ENCODE measurements at places on chromosomes 6 and 20. TPM values are rescaled to one million over a fixed set of nuclear protein-coding genes. Genes with fewer than 3 reads are reported as not detected.
A peak's percentile ranks its signal among the peaks of the same experiment; 100 is the strongest.

- DNase-seq = no peak
- H3K27ac ChIP-seq = no peak overlapping the region
- H3K27me3 ChIP-seq = no peaks in the 10 kb centered on the region
- H3K4me1 ChIP-seq = peaks cover 4% of the 10 kb centered on the region
- H3K36me3 ChIP-seq = no peaks in the 10 kb centered on the region
- no peak overlapping the region for H3K4me3 ChIP-seq
Measured at GRCh38 chr20:34213213-34213612, 28.0 kb upstream of the ASIP start.

DNA sequence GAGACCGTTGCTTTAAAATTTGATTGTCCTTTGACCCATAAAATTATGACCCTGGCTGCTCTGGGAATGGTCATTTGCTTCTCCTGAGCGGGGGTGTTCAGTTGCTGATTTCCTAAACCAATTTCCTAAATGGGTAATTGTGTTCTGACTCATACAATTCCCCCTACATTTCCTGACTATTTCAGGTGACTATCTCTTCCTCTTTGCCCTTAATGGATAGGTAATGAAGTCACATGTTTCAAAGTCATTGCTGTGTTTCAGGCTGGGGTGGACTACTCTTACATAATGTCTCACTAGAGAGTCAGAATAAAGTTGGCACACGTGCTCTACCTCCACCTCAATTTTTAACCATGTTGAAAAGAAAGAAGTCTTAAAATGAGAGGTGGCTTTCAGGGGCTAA lies 109.8 kb downstream of the DOK5 start:
- H3K27ac ChIP-seq = no peak overlapping the region
- no peaks in the 10 kb centered on the region for H3K27me3 ChIP-seq
- H3K4me1 ChIP-seq = no peaks in the 10 kb centered on the region
- no peaks in the 10 kb centered on the region for H3K36me3 ChIP-seq

DNA sequence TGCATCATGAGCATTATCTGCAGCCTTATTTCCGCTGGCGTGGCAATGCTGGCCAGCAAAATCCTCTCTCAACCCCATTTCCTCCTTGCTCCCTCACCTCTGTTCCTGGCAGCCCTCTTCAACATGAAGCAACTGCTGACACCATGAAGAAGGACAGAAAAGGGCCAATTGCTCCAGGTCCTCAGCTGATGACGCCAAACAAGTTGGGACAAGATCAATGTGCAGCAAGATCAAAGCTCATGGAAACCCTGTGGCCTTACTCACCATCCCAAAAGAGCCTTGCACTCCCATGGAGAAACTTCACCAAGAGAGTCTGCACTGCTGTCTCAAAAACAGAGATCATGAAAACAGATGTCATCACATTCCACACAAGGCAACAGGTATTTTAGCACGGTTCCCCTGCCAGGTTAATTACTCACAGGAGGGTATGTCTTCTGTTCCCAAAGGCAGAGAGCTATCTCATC lies 7.4 kb downstream of the GFOD1 start:
- no peaks in the 10 kb centered on the region for H3K36me3 ChIP-seq
- H3K27me3 ChIP-seq = no peaks in the 10 kb centered on the region
- no peak for DNase-seq
- peaks cover 49% of the 10 kb centered on the region for H3K4me1 ChIP-seq
- no peak overlapping the region for H3K4me3 ChIP-seq
- H3K27ac ChIP-seq = peak overlapping the region; percentile 78

DNA sequence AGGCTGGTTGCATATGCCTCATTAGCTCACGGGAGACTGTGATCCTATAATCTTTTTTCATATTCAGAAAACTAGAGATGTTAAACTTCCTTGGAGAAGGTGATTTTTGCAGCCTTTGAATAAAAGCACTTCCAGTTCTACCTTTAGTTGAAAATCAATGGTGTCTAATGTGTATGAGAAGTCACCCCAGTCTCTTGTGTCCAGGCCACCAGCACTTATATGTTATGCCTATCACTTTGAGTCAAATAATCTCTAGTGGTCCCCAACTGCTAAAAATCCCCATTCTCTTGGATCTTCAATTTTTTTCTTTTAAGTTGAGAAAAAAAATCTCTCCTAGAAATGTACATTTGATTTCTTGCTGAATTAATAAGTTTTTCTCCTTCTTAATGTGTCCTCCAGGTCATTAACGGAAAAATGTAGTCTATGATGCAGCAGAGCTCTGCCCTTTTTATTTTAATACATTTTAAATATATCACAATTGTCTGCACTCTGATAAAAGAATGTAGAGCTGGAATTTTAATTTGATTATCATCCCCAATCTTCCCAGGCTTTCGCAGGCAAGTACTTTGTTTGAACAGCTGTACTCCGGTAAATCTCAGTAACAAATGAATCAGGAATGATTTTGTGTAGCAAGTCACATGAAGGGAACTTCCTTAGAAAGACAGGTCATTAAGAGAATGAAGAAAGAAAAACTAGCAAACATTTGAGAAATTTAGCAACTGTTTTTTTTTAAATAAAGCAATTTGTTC lies 147.0 kb downstream of the SOX4 start:
- no peaks in the 10 kb centered on the region for H3K36me3 ChIP-seq
- no peaks in the 10 kb centered on the region for H3K27me3 ChIP-seq
- H3K4me1 ChIP-seq = no peaks in the 10 kb centered on the region
- no peak overlapping the region for H3K4me3 ChIP-seq
- H3K27ac ChIP-seq = no peak overlapping the region

The SAMD3 gene
- total RNA-seq = not detected

DNA sequence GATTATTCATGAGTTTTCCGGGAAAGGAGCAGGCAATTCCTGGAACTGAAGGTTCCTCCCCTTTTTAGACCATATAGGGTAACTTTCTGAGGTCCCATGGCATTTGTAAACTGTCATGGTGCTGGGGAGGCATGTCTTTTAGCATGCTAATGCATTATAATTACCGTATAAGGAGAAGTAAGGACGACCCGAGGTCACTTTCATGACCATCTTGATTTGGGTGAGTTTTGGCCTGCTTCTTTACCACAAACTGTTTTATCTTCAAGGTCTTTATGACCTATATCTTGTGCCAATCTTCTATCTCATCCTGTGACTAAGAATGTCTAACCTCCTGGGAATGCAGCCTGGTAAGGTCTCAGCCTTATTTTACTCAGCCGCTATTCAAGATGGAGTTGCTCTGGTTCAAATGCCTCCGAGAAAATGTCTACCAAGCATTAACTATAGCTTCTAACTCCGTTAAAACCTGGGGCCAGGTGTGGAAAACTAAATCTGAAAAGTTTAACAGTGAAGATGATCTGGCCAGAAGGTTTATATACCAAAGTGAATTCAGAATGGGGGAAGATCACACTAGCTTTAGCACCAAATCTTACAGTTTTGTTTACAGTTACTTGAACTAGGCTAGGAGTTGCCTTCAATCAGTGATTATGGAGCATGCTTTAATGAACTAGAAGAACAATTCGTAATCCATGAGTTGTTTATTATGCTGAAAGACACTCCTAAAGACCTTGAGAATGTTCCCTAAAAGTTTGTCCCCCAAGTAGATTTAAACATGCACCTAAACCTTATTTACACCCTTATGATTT lies 80.0 kb upstream of the TOP1 start:
- H3K36me3 ChIP-seq = no peaks in the 10 kb centered on the region
- DNase-seq = no peak
- no peaks in the 10 kb centered on the region for H3K27me3 ChIP-seq

GRCh38 chr20:51902933-51903332 lies 100.6 kb upstream of the SALL4 start:
- no peak overlapping the region for H3K27ac ChIP-seq
- H3K27me3 ChIP-seq = no peaks in the 10 kb centered on the region
- DNase-seq = no peak
- no peak overlapping the region for H3K4me3 ChIP-seq

The COQ3 gene
- total RNA-seq = 11.4 TPM

- H3K27ac ChIP-seq = no peak overlapping the region
- no peaks in the 10 kb centered on the region for H3K4me1 ChIP-seq
- no peaks in the 10 kb centered on the region for H3K27me3 ChIP-seq
- H3K36me3 ChIP-seq = no peaks in the 10 kb centered on the region
Measured at GRCh38 chr6:150557043-150557599, 42.6 kb upstream of the PLEKHG1 start.

DNA sequence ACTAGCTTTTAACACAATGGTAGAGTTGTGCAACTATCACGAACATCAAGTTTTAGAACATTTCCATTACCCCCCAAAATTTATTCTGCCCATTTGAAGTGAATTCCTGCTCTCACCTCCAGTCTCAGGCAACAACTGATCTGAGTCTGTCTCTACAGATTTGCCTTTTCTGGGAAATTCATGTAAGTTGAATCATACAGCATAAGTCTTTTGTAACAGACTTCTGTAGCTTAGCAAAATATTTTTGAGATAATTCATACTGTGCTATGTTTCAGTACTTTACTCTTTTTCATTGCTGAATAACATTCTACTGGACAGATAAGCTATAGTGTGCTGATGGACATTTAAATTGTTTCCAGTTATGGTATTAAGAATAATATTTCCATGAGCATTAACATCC lies 447.3 kb upstream of the GJE1 start:
- no peak overlapping the region for H3K4me3 ChIP-seq
- H3K27ac ChIP-seq = no peak overlapping the region
- H3K4me1 ChIP-seq = no peaks in the 10 kb centered on the region
- H3K36me3 ChIP-seq = no peaks in the 10 kb centered on the region
- no peaks in the 10 kb centered on the region for H3K27me3 ChIP-seq

The TAGAP gene
- 0.25 TPM for total RNA-seq

GRCh38 chr6:4902363-4902762 lies 101.5 kb downstream of the RPP40 start:
- no peaks in the 10 kb centered on the region for H3K27me3 ChIP-seq
- no peaks in the 10 kb centered on the region for H3K36me3 ChIP-seq
- H3K4me3 ChIP-seq = no peak overlapping the region
- H3K27ac ChIP-seq = no peak overlapping the region

DNA sequence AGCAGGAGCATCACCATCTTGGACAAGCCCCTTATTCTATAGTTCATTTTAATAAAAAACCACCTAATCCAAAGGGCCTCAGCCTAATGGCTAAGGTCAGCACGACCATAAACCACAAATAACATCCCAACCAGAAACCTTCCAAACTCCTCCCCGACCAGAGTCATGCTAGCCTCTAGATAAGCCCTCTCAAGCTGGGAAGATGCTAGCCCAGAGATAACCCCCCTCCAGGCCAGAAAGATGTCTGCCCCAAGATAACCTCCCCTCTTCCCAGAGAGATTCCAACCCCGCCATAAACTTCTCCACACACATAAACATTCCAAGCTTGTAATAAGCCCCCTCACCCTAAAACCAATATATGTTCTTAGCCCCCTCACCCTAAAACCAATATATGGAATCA lies 38.5 kb upstream of the OR14J1 start:
- no peak for DNase-seq
- no peaks in the 10 kb centered on the region for H3K4me1 ChIP-seq
- H3K36me3 ChIP-seq = no peaks in the 10 kb centered on the region
- H3K27me3 ChIP-seq = no peaks in the 10 kb centered on the region
- H3K4me3 ChIP-seq = no peak overlapping the region

DNA sequence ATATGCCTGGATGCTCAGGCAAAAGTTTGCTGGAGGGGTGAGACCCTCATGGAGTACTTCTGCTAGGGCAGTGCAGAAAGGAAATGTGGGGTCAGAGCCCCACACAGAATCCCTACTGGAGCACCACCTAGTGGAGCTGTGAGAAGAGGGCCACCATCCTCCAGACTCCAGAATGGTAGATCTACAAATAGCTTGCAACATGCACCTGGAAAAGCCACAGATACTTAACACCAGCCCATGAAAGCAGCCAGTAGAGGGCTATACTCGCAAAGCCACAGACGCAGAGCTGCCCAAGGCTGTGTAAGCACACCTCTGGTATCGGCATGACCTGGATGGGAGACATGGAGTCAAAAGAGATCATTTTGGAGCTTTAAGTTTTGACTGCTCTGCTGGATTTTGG lies 60.7 kb upstream of the GJE1 start:
- no peak for DNase-seq
- H3K27me3 ChIP-seq = no peaks in the 10 kb centered on the region
- H3K4me3 ChIP-seq = no peak overlapping the region
- H3K4me1 ChIP-seq = no peaks in the 10 kb centered on the region
- no peak overlapping the region for H3K27ac ChIP-seq

The CST7 gene
- total RNA-seq = 1.9 TPM

The ARMH2 gene
- not detected for total RNA-seq

The FAM162B gene
- 1.8 TPM for total RNA-seq

DNA sequence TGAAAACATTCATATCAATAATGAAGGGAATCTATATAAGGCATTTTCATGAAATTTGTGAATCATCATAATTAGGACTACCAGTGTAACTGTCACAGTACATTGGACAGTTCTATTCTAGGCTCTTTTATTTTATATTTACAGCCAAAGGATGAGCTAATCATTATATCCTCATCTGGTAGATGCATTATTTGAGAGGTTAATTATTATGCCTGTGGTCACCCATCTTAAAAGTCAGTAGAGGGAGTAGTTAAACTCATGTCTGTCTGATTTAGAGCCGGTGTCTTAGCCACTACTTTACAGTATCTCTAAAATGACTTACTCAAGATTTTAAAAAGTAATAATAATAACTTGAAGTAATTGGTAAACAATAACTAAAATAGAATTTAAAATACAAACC lies 899.3 kb upstream of the MAP3K7 start:
- no peak overlapping the region for H3K27ac ChIP-seq
- no peaks in the 10 kb centered on the region for H3K36me3 ChIP-seq
- DNase-seq = no peak
- no peaks in the 10 kb centered on the region for H3K27me3 ChIP-seq

The CALHM6 gene
- 0.63 TPM for total RNA-seq

GRCh38 chr20:51712501-51713212 lies 55.5 kb downstream of the ATP9A start:
- DNase-seq = no peak
- no peaks in the 10 kb centered on the region for H3K36me3 ChIP-seq
- H3K27ac ChIP-seq = no peak overlapping the region
- no peaks in the 10 kb centered on the region for H3K4me1 ChIP-seq

- no peak overlapping the region for H3K4me3 ChIP-seq
- DNase-seq = no peak
- no peak overlapping the region for H3K27ac ChIP-seq
- H3K4me1 ChIP-seq = peaks cover 12% of the 10 kb centered on the region
- H3K27me3 ChIP-seq = no peaks in the 10 kb centered on the region
- H3K36me3 ChIP-seq = no peaks in the 10 kb centered on the region
Measured at GRCh38 chr6:41586252-41587007, 40.2 kb downstream of the FOXP4 start.

The ARFGEF3 gene
- 0.40 TPM for total RNA-seq
